ENCODE measurements at places on chromosomes 6 and 20.
A peak's percentile ranks its signal among the peaks of the same experiment; 100 is the strongest.

- DNase-seq, result no peak
- H3K36me3 ChIP-seq, result no peaks in the 10 kb centered on the region
- no peaks in the 10 kb centered on the region for H3K4me1 ChIP-seq
- no peak overlapping the region for H3K4me3 ChIP-seq
These were observed 236.7 kb downstream of the PAX1 start for GRCh38 chr20:21941941-21942805.

DNA sequence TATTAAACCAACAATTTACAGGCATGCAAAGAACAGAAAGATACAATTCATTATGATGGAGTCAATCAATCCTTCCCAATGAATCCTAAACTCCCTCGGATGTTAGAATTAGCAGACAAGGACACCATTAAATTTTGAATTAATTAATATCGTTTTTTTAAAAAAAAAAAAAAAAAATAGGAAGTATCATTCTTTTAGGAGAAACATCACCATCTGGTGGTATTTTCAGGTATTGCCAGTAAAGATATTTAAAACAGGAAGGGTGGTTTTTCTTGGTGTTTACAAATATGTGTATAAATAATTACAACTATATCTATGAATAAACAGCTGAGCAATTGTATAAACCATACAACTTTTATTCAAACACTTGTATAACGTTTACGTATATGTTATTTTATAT is 564.4 kb downstream of the HAO1 start:
- no peak overlapping the region for H3K4me3 ChIP-seq
- H3K27ac ChIP-seq, result no peak overlapping the region
- no peaks in the 10 kb centered on the region for H3K4me1 ChIP-seq

DNA sequence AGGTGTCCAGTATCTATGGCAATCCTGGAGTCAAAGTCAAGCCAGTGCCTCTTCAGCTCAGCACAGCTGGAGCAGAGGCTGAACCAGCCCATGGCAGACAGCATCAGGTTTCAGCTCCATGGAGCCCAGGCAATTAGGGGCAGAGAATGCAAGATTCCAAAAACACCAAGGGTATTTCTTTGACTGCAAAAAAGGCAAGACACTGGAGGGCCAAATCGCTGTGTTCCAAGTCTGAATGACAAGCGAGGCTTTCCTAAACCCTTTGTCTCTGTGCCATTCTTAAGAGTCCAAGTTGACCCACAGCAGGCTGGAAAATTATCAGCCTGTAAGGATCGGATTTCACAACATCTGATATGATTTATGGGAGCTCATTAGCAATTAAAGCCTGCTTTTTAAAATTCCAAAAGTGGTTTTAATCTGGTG is 49.7 kb upstream of the TGM3 start:
- no peaks in the 10 kb centered on the region for H3K4me1 ChIP-seq
- H3K27ac ChIP-seq, result no peak overlapping the region
- peaks cover 18% of the 10 kb centered on the region for H3K27me3 ChIP-seq
- no peaks in the 10 kb centered on the region for H3K36me3 ChIP-seq

DNA sequence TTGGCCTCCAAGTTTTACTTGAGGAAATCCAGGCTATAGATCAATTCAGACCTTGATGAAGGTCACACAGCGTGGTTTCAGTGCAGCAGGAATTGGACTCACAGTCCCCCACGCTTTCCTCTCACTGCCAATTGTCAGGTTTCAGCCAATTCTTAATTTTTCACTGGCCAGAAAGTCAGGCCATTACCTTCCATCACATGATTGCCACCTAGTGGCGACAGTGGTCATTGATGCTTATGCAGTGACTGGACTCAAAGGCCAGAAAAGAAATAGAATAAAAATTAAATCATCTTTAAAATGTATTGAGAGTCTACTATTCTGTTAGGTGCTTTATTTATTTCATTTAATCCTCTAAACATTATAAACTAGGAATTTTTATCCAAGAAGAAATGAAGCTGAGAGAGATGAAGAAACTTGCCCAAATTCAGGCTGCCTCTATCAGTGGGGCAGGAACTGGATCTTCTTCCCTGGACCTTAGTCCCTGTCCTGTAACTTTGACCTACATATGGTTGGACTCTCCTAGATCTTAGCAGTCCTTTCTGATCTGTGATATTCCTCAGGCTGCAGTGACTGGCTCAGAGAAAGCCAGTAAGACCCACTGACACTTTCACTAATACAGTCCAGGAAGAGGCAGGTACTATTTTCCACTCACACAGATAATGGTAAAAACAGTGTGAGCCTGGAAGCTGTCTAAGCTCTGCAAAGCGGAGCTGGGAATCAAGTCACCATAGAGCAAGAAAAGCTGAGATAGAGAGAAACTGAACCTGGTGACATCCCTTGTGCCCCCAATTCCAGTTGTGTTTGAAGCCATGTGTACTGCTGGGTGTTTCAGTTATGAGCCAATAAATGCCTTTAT is 133.3 kb downstream of the ELOVL4 start:
- H3K4me1 ChIP-seq, result no peaks in the 10 kb centered on the region
- H3K27me3 ChIP-seq, result peaks cover 17% of the 10 kb centered on the region
- no peak overlapping the region for H3K4me3 ChIP-seq
- H3K36me3 ChIP-seq, result no peaks in the 10 kb centered on the region
- H3K27ac ChIP-seq, result no peak overlapping the region

DNA sequence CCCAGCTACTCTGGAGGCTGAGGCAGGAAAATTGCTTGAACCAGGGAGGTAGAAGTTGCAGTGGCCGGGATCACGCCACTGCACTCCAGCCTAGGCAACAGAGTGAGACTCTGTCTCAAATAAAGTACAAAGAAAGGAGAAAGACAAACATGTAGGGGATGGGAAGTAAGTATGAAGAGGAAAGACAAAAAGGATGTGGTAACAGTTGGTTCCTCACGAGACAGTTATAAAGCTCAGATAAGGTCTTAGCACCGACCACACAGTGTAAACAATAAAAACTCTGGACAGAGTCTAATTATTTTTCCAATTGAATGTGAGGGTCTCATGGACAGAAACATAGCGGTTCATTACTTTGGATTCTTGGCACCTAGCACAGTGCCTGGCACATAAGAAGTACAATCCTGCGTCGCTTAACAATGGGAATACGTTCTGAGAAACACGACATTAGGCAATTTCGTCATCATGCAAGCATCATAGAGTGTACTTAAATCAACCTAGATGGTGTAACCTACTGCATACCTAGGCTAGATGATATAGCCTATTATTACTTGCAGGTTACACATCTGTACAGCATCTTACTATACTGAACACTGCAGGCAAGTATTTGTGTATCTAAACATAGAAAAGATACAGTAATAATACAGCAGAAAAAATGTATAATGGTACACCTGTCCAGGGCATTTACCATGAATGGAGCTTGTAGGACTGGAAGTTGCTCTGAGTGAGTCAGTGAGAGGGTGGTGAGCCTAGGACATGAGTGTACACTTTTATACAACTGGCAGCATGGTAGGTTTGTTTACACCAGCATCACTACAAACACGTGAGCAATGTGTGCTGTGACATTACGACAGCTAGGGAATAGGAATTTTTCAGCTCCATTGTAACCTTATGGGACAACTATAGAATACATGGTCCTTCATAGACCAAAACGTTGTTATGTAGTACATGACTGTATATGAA is 38.2 kb downstream of the MBOAT1 start:
- peaks cover 11% of the 10 kb centered on the region for H3K36me3 ChIP-seq
- no peaks in the 10 kb centered on the region for H3K27me3 ChIP-seq
- DNase-seq, result no peak
- H3K27ac ChIP-seq, result peak overlapping the region; percentile 83

GRCh38 chr20:11838076-11838636 is 79.5 kb upstream of the BTBD3 start:
- no peaks in the 10 kb centered on the region for H3K36me3 ChIP-seq
- DNase-seq, result no peak
- no peak overlapping the region for H3K4me3 ChIP-seq
- H3K4me1 ChIP-seq, result no peaks in the 10 kb centered on the region

- no peak overlapping the region for H3K27ac ChIP-seq
- no peaks in the 10 kb centered on the region for H3K36me3 ChIP-seq
- no peak for DNase-seq
- no peaks in the 10 kb centered on the region for H3K27me3 ChIP-seq
- H3K4me1 ChIP-seq, result no peaks in the 10 kb centered on the region
These were observed 152.4 kb downstream of the BMP2 start for GRCh38 chr20:6919792-6920468.

GRCh38 chr6:16104624-16105433 is 24.1 kb upstream of the MYLIP start:
- peaks cover 1% of the 10 kb centered on the region for H3K36me3 ChIP-seq
- no peak overlapping the region for H3K4me3 ChIP-seq
- DNase-seq, result no peak
- H3K27me3 ChIP-seq, result peaks cover 2% of the 10 kb centered on the region

GRCh38 chr20:63610581-63611435 is 16.1 kb downstream of the GMEB2 start:
- DNase-seq, result no peak
- H3K4me1 ChIP-seq, result peaks cover 8% of the 10 kb centered on the region
- H3K27ac ChIP-seq, result no peak overlapping the region
- peaks cover 6% of the 10 kb centered on the region for H3K36me3 ChIP-seq

DNA sequence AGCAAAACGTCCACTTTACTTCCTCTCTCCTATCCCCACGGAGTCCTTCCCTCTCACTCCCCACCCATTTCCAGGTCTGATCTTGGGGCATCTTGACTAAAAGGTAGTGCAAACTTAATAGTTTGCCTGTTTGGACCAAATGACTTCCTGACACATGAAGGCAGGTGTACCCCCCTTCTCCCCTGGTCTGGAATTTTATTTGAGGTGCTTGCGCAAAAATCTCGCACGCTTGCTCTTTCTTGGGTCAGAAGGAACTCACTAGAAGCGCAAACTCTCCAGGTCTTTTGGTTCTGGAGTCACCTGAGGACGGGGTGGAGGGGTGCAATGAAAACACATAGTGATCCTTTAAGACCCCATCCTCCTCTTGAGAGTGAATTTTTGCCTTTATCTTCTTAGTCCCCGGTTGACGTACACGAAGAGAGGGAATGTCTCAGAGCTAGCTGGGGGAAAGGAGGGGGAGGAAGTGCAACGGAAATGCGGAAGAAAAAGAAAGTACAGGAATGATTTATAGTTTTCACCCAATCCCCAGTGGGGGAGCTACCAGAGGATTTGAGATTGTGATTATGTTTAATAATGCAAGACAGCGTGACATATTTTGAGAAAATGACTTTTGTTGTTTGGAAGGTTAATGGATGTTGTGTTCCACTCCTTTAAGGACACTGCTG is 4.9 kb downstream of the ADGRB3 start:
- H3K4me3 ChIP-seq, result no peak overlapping the region
- no peak for DNase-seq
- H3K27ac ChIP-seq, result no peak overlapping the region
- H3K36me3 ChIP-seq, result no peaks in the 10 kb centered on the region

DNA sequence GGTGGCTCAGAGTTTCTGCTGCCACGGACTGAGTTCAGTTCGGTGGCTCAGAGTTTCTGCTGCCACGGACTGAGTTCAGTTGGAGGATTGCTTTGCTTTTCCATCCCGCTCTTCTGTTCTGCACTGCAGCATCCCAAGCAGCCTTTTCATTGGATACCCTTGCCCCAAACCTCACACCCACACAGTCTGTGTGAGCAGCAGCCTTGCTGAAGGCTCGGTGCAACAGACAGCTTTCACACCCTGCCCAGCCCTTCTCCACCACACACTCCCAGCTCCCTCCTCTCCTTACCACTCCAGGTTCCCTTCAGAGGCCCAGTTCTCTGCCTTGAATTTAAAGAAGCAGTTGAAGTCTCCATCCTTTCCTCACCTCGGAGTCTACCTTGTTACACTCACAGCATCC is 52.5 kb upstream of the CHD6 start:
- no peak overlapping the region for H3K4me3 ChIP-seq
- H3K27me3 ChIP-seq, result peaks cover 22% of the 10 kb centered on the region
- no peaks in the 10 kb centered on the region for H3K4me1 ChIP-seq
- H3K36me3 ChIP-seq, result no peaks in the 10 kb centered on the region

GRCh38 chr6:12748411-12748810 is 31.8 kb downstream of the PHACTR1 start:
- H3K36me3 ChIP-seq, result peaks cover 3% of the 10 kb centered on the region
- DNase-seq, result no peak
- peaks cover 25% of the 10 kb centered on the region for H3K27me3 ChIP-seq
- H3K4me3 ChIP-seq, result no peak overlapping the region

GRCh38 chr6:1603708-1604107 is 6.0 kb upstream of the FOXC1 start:
- H3K4me3 ChIP-seq, result no peak overlapping the region
- peaks cover 85% of the 10 kb centered on the region for H3K27me3 ChIP-seq
- H3K27ac ChIP-seq, result no peak overlapping the region
- peaks cover 19% of the 10 kb centered on the region for H3K4me1 ChIP-seq

DNA sequence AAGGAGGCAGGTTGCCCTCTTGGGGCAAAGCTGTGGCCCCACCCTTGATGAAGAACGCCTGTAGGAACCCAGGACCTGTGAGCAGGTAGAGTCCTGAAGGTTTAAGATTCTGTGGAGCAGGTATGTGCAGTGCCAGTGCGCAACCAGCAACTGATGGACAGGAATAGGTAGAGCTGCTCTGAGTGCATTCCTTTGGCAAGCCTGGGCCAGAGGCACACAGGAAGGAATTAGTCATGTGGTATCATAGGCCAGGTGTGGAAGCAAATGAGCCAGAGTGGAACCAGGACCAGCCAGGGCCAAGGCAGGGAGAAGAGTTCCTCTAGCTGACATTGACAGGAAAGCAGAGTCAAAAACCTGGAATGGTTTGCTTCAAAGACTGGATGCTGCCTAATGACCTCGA is 1.4 kb upstream of the KHDC1 start:
- H3K36me3 ChIP-seq, result peaks cover 25% of the 10 kb centered on the region
- H3K4me3 ChIP-seq, result peak overlapping the region; percentile 80
- no peak for DNase-seq
- no peaks in the 10 kb centered on the region for H3K27me3 ChIP-seq
- H3K27ac ChIP-seq, result no peak overlapping the region

DNA sequence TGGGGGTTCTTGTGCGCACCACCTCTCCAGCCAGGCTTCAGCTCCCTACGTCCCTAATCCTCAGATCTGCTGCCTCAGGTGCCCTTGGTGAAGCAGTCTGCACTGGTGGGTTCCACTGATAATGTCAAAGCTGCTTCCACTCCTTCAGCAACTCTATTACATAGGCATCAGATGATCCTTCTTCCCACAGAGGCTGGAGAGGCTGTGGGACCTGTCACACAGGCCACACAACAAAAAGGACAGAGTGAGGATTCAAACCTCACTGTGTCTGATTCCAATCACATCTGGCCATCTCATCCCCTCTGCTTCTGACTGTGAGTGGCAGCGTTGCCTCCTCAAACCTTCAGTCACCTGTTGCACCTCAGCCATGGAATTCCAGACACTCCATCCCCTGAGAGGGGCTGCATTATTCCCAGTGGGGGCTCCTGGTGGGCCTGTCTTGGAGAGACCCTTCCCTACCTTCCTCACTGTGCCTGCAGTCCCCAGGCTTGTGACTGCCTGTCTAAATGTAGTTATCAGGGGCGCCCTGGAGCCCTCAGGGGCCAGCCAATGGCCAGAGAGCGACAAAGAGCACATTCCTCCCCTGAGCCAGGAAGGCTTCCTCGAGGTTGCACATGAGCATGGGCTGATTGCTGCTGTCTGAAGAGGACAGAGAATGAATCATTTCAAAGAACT is 211.4 kb upstream of the ECI2 start:
- peaks cover 9% of the 10 kb centered on the region for H3K27me3 ChIP-seq
- DNase-seq, result no peak
- no peaks in the 10 kb centered on the region for H3K4me1 ChIP-seq
- H3K27ac ChIP-seq, result no peak overlapping the region
- H3K36me3 ChIP-seq, result no peaks in the 10 kb centered on the region

- H3K36me3 ChIP-seq, result no peaks in the 10 kb centered on the region
These were observed 83.1 kb downstream of the SLC35F1 start for GRCh38 chr6:117990151-117990550.

- H3K27me3 ChIP-seq, result no peaks in the 10 kb centered on the region
- no peak overlapping the region for H3K27ac ChIP-seq
- H3K36me3 ChIP-seq, result peaks cover 25% of the 10 kb centered on the region
- no peaks in the 10 kb centered on the region for H3K4me1 ChIP-seq
- no peak overlapping the region for H3K4me3 ChIP-seq
These were observed 76.5 kb downstream of the CDKAL1 start for GRCh38 chr6:20610636-20611370.

GRCh38 chr20:33084722-33085121 is 5.3 kb downstream of the BPIFB4 start:
- no peak overlapping the region for H3K27ac ChIP-seq
- H3K36me3 ChIP-seq, result no peaks in the 10 kb centered on the region
- no peaks in the 10 kb centered on the region for H3K4me1 ChIP-seq
